ENCODE measurements at places on chromosomes 1 and 21.

DNA sequence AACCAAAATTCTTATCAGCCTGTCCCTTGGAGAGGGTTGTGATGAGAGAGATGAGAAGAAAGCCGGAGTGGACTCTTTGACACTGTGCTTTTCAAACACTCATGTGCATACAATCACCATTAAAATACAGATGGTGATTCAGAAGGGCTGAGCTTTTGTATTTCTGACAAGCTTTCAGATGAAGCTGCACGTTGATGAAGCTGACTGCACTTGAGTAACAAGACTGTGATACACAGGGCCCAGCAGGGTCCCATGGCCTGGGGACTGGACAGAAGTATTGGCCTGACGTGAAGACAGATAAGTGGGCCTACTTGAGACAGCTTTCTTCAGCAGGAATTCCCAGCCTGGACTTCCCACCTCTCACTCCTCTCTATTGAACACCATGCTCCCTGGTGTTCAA is 258.2 kb downstream of the CHRM3 start:
- DNase-seq, result no peak

DNA sequence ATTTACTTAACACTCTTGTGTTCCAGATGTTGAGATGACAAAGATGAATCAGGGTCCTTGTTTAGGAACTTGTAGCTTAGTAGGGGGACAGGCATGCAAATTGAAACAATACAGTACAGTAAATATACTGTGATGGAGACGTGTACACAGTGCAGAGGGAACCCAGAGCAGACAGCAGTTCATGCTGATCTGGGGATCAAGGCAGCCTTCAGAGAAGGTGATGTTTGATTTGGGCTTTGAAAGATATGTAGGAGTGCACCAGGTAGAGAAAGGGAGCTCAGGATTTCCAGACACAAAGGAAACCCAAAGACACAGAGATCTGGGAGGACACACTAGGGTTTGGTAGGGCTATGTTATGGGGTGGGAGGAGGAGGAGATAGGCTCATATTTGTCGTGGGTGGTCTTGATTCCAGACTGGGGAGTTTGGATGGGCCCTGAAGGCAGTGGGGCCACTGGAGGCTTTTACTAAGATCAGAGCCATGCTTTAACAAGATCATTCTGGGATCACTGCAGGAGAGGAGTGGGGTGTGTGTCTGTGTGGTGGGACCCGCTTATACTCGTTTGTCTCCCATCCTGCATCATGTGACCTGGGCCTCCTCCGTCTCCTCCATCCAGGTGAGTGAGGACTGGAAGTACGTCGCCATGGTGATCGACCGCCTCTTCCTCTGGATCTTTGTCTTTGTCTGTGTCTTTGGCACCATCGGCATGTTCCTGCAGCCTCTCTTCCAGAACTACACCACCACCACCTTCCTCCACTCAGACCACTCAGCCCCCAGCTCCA is 7.8 kb downstream of the CHRNB2 start:
- DNase-seq, result no peak

DNA sequence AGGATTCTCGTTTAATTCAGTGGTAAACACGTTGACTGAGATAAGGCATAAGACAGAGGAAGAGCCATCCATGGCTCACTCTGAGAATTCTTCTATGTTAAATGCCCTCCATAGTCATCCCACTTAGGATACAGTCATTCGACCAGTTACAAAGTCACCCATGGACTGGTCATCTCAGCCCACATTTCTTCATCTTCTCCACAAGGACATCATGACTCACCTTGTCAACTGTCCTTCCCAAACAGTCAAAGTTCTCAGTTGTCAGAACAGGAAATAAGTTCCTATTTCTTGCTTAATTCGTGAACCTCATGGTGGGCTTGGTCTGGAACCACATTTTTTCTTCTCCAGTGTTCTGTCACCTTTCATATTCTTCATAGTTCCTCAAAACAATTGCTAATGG is 133.2 kb downstream of the TGFB2 start:
- no peak for DNase-seq

- no peak for DNase-seq
Measured at GRCh38 chr1:173403996-173404395, 73.1 kb upstream of the PRDX6 start.

DNA sequence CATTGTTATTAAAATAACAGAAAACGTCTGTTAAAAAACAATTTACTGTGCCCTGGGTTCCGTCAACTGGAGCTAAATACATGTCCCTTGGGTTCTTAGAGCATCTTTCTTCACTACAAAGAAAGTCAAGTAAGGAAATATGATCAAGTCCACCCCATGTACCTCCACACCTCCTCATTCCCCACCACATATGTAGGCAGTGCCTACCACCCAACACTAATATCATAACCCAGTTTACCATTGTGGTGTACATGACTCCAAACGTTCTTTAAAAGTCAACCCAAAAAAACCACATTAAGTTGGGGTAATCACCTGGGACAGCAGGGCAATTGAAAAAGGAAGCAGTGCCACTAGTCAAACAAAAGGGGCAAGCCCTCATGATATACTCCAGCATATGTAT is 7.8 kb upstream of the LRRC52 start:
- DNase-seq, result no peak

DNA sequence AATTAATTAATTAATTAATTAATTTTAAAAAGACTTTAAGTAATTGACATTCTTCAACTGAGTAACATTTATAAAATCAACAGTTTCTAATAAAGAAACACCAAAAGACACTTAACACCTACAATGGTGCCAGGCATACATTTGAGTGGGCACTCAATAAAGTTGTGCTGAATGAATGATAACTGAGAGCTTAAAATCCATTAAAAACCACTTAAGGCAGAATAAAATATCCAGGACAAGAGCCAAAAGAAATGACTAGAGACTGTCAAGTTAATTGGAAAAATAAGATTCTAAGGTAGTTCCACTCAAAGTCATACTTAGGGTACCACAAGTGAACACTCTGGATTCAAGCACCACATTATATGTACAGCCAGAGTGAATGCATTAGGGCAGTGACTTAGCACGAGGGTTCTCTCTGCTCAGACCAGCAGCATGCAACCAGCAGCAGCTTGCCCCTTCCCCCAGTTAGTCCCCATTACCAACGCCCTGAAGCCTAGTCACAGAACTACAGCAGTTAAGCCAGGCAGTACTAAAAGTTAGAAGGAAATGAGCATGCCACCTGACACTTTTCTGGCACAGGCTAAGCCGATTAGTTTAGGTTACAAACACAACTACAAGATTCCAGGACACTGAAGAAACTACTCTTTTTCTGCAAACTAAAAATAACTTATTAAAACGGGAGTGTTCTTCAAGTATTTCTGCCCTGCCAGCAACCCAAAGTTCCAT is 46.5 kb downstream of the LUZP1 start:
- no peak for DNase-seq

DNA sequence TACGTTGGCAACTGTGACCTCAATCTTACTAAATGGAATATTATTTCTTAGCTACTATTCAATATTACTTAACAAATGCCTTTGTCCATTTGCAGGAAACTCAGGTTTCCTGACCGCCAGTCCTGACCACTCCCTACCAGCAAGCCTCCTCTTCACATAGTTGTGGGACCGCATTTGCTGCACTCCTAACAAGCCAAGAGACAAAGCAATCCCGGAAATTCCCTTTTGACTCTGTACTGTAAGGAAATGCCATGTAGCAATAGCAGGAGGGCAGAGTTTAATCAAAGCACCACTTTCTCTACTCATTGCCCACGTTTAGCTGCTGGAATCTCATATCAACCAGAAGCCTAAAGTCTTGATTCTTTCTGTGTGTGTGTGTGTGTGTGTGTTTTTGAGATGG is 28.1 kb upstream of the ACBD6 start:
- DNase-seq, result no peak

GRCh38 chr1:11158720-11159321 is 30.3 kb upstream of the ANGPTL7 start:
- DNase-seq, result no peak

DNA sequence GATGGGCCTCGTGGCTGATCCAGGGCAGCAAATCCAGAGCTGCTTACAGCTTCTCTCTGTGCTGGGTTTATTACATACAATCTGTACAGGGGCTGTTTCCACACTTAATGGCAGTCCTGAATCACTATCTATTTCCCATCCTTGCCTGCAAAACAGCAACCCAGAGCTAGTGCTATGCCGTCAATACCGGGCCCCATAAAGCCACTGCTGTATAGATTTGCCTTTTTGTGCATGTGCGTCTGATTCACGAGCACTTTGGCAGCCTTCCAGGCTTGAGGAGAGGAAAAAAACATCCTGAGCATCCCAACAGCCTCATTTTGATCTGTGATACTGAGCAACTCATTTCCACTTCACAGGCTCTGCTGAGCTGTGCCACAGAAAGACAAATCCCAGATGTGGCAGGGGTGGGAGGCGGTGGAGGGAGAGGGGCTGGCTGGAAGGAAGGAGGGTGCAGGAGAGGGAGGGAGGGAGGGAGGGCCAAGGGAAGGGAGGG is 65.2 kb upstream of the TARBP1 start:
- DNase-seq, result peak; percentile 21

DNA sequence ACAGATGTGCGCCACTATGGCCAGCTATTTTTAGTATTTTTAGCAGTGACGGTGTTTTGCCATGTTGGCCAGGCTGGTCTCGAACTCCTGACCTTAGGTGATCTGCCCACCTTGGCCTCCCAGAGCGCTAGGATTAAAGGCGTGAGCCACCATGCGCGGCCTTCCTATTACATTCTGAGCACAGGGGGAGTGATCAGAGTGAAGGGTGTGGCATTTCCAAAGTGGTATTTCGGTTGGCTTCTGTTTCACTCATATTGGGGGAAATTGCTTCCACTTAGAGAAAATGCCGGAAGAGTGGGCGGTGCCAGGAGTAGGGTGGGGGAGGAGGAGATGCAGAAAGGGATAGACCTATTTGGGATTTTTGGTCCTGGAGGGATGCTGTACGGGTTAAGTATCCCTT is 4.3 kb downstream of the PIK3CD start:
- no peak for DNase-seq
